Thoracic aorta (tissue), 2 donors: ENCODE measurements at places on chromosomes 16 and 17.

DNA sequence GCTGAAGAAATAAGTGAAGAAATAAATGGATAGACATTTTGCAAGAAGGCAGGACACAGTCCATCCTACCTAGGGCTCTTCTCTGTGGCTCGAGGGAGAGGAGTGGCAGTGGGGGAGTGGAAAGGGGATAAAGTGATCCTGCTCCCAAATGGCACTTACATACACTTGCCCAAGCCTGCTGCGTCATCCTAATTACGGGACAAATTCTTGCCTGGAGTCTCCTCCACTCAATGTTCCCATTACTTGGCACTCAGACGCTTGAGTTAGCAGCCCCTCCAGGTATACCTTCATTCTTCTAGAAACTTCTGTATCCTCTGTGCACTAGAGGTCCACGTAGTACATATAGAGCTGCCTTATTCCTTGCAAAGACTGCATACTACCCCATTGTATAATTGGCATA lies 15.7 kb upstream of the MAP3K14 start:
- DNase-seq: no peak

GRCh38 chr16:75584108-75584507 lies 17.9 kb downstream of the GABARAPL2 start:
- no peak for DNase-seq

DNA sequence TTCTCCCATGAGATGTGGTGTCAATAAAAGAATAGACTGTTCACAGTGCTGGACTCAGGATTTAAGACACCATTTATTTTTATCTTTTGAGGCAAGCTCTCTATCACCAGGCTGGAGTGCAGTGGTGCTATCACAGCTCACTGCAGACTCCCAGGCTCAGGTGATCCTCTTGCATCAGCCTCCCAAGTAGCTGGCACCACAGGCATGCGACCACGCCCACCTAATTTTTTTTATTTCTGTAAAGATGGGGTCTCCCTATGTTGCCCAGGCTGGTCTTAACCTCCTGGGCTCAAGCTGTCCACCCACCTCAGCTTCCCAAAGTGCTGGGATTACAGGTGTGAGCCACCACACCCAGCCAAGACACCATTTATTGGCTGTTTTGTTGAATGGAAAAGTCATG lies 18.6 kb upstream of the DRG2 start:
- no peak for DNase-seq

DNA sequence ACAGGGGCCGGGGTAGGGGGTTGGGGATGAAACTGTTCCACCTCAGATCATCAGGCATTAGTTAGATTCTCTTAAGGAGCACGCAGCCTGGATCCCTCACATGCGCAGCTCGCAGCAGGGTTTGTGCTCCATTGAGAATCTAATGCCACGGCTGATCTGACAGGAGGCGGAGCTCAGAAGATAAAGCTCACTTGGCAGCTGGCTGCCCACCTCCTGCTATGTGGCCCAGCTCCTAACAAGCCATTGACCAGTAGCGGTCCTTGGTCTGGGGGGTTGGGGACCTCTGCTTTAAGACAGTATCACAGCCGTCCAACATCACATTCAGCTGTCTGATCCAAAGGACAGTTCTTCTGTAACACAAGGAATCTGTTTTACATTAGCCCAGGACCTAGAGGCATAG lies 62.5 kb downstream of the SLC39A11 start:
- DNase-seq: no peak

DNA sequence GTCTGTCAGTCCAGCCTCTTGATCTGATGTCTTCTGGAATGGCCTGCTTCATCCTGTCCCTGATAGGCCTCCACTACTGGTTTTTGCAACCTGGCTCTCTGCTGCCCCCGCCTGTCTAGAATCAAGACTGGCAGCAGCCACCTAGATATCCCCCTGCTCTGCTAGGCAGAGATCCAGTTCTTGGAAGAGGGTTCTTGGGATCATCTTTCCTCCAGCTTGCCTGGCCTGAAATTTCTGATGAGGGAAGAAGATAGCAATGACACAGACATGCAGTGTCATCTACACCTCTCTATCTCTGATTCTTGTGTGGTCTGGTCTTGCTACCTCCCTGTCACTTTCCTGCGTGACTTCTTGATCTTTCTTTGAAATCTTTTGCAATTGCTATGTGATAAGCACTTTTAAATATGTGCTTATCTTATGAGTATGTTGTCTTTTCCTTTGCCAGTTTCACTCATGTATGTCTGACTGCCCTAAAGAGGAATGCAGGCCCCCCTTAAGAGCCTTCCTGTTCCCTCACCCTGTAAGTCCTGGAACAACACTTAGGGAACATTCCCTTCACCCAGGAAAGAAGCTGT lies 20.3 kb upstream of the NFATC3 start:
- DNase-seq: no peak

- DNase-seq: no peak
Observed at GRCh38 chr17:44268709-44269534, 987 bp upstream of the SLC4A1 start.

GRCh38 chr17:71430281-71430680 lies 690.5 kb upstream of the SOX9 start:
- no peak for DNase-seq

DNA sequence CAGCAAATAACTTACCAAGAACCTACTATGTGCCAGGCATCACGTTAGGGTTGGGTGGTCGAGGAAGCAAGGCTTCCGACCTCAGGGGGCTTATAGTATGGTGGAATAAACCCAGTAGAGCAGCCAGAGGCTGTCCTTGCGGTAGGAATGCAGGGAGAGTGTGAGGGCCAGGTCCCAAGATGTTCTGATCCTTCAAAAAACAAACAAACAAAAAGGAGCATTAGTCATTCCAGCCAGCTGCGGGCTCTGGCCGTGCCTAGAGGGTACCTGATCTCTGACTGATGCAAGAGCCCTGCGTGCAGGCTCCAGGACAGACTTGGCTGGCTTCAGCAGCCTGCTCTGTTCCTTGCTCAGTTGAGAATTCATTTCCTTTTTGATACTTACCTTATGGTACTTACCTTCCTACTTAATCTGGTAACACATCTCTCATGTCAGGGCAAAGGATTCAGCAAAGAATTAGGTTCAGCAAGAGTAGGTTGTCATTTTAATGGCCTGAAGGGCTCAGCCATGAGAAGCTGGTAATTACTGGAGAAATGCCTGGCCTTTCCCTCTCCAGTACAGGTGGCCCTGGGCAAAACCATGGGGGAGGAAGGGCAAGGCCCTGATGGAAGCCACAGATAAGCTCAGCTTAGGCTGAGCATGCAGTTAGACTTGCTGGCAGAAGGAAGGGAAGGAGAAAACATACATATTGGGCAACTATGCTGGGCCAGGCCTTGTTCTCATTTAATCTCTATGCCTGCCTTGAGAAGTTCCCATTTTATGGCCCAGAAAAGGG lies 18.4 kb downstream of the CYB5D2 start:
- DNase-seq: peak; percentile 40

DNA sequence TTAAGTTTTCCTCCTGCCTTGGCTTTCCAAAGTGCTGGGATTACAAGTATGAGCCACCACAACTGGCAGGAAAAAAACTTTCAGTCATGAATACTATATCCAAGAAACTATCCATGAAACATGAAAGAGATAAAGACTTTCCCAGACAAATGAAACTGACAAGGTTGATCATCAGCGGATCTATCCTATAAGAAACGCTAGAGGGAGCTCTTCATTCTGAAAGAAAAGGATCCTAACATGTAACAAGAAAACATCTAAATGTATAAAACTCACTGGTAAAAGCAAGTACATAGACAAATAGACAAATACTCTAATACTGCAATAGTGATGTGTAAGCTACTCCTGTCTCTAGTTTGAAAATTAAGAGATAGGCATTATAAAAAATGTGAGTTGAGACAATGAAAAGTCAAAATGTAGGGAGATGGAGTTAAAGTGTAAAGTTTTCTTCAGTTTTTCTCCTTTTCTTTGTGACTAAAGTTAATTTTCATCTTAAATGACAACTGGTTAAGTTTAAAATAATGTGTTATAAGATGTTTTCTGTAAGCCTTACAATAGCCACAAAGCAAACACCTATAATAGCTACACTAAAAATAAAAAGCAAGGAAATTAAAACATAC lies 79.6 kb upstream of the TEKT1 start:
- no peak for DNase-seq

GRCh38 chr17:351875-352420 lies 659 bp downstream of the RPH3AL start:
- no peak for DNase-seq

DNA sequence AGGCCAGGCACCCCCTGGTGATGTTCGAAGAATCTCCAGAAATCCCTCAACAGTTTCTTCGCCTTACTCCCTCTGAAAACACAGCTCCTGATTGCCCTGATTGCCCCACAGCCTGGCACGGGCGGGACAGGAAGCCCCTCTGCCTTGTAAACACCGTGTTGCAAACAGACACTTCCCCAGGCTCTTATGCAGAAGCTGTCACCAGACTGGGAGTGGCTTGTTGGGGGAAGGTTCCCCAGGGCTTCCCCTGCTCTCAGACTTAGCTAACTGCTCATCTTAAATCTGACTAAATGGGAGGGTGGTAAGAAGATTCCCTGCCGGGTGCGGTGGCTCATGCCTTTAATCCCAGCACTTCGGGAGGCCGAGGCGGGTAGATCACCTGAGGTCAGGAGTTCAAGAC lies 11.2 kb downstream of the PIK3R5 start:
- no peak for DNase-seq

DNA sequence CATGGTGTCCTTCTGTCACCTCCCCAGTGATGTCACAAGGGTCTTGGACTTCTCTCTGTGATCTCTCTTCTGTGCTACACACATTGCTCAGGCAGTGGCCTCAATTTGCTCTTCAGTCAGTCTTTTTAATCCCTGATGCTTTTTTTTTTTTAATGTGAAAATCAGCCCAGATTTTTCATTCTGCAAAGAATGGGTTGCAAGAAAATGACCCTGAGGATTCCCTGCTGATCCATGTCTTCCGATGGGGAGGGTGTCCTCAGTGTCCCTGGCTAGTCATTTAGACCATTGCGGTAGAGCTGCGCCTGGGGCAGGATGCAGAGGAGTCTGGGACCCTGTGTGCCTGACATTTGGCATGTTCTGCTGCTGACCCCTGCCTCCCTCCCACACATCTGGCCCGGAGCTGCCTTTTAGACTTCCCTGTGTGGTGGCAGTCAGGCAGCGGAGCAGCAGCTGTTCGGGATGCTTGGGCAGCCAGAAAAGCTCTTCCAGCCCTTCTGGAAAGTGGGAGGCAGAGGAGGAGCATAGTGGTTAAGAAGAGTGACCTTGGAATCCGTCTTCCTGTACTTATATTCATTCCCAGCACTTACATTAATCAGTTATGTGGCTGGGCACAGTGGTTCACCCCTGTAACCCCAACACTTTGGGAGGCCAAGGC lies 12.3 kb downstream of the GPT2 start:
- no peak for DNase-seq

DNA sequence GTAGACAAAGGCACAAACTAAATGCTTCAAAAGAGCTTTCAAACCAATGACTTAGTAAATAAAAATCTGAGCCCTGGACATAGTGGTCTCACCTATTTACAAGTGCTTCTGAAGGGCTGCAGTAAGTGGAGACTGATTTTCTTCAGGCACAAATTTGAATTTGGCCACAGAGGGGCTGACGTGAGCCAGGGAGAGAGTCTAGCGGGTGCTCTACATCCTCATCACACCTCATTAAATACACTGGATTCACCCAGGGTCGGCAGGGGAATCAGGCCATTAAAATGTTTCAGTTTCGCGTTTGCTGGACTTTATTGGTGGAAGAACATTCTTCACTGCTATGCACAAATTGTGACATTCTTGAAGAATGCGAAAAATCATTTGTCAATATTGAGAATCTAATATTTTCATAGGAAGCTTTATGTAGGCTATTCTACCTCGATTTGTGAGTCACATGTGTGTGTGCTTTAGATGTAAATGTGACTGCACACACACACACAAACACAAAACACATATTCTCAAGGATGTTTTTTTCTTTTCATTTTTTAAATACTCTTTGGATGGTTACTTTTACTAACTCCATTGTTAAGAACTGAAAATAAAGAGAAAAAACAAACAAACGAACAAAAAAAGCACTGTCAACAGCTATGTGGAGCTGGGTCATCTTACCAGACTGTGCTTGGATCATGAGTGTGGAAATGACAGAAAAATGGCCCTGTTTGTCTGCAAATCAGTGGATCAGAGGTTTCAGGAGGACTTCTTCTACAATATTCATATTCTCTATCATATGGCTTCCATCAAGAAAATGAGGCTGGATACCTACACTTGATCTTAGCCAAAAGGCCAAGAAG lies 58.9 kb downstream of the CDH11 start:
- no peak for DNase-seq

DNA sequence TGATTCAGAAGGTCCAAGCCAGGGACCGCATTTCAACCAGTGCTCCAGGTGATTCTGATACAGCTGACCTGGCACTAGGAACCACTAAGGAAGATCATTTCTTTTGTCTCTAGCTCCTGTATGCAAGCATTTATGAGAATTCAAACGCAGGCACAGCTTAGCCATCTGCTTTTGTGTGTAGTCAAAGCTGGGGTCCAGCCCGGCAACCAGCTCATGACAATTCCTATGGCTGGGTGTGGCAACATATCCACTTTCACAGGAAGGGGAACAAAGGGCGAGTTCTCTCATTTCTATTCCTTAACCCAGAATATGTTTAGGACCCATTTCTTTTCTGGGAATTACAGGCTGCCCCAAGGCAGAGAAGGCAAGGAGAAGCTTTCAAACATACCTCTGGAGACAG lies 27.3 kb upstream of the COG7 start:
- no peak for DNase-seq

DNA sequence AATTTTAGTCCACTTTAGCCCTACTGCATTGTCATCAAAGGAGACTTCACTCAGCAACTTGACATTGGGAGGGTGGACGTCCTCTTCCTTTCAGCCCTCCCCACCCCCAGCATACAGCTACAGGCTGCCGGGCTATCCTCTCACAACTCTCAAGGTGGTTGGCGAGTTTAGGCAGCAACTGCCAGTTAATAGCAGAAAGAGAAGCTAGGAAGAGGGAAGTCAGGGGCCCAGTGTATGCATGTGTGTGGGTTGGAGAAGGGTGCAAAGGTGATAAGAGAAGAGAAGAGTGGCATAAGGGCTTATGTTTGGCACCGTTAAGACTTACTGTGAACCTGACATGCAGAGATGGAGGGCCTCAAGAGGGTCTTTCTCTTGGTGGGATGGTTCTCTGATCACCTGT lies 31.8 kb downstream of the CCL4 start:
- no peak for DNase-seq

- DNase-seq: no peak
Observed at GRCh38 chr17:57515662-57516211, 229.4 kb downstream of the CCDC182 start.

- DNase-seq: no peak
Observed at GRCh38 chr17:58783380-58783779, 27.7 kb downstream of the PPM1E start.

DNA sequence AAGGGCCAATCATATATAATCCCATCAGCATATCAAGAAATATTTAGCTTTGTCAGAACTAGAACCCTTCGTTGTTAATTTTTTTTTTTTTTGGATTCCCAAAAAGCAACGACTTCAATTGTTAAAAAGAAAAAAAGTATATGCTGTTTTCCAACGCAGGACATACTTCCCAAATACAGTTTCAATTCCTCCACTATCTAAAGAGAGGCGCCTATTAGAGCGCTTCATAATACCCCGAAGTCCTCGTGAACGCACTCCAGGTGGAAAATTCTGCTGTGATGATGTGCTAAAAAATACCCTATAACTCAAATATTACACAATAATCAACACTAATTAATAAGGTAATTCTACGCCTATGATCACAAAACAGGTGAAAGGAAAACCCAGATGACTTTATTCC lies 20.8 kb downstream of the GNA13 start:
- no peak for DNase-seq

GRCh38 chr17:64343071-64343774 lies 47.4 kb downstream of the PECAM1 start:
- DNase-seq: no peak

GRCh38 chr17:79046916-79047280 lies 22.9 kb downstream of the C1QTNF1 start:
- no peak for DNase-seq

GRCh38 chr17:44828919-44829522 lies 1.1 kb downstream of the GJC1 start:
- no peak for DNase-seq
